NCI-H748 treated with DMSO at 0.1 percent for 48 hours (cell line): ENCODE measurements at places on chromosomes 11 and 22.

DNA sequence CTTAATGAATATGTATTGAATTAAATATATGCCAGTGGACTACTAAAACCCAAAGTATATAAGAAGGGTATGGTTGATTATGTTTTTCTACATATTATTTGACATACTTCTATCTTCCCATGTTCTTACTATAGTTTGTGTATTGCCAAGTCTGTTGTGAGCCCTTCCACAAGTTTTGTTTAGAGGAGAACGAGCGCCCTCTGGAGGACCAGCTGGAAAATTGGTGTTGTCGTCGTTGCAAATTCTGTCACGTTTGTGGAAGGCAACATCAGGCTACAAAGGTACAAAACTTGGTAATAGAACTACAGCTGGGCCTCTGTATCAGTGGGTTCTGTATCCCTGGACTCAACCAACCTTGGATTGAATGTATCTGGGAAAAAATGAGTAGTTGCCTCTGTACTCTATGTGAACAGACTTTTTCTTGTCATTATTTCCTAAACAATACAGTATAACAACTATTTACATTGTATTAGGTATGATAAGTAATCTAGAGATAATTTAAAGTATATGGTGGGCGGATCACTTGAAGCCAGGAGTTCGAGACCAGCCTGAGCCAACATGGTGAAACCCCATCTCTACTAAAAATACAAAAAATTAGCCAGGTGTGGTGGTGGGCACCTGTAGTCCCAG lies 38.7 kb upstream of the TTC36 start:
- DNase-seq = peak; percentile 38

DNA sequence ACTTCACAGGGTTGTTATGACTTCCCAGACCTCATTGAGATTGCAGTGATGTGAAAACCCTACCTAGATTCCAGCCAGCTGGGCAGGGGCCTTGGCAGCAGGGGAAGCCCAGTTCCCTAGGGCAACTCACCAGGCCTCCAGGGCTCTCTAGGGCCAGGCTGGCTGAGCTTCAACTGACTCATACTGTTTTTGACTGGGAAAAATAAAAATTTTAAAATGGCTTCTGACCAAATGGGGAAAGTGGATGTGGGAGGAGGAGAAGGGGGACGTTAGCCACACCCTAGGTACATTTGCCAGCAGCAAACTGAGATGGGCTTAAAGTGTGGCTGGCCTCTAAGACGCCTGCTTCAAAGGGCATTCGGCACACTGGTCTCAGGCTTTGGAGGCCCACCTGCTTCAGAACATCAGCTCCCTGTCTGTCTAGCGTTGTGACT lies 39.0 kb downstream of the BMAL1 start:
- no peak for DNase-seq

GRCh38 chr11:113773092-113773415 lies 438 bp downstream of the ZW10 start:
- no peak for DNase-seq

GRCh38 chr11:106621484-106621883 lies 396.8 kb downstream of the GUCY1A2 start:
- DNase-seq = no peak

DNA sequence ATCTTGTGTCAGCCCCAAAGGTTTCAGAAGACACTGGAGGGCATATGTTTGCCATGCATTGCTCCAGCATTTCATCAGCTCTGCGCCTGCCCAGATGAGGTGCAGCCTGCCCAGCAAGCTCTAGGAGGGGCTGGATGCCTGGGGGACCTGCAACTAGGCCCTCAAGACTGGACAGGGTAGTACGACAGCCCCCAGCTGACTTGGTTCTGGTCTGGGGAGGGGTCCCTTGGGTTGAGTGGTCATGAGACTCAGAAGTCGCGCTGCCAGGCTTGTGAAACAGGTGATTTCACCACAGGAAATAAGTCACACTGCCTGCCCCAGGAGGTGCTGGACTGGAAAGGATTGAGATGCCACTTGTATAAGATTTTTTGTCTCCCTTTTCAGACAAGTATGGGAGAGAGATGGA lies 23.4 kb downstream of the TPBGL start:
- DNase-seq = no peak

DNA sequence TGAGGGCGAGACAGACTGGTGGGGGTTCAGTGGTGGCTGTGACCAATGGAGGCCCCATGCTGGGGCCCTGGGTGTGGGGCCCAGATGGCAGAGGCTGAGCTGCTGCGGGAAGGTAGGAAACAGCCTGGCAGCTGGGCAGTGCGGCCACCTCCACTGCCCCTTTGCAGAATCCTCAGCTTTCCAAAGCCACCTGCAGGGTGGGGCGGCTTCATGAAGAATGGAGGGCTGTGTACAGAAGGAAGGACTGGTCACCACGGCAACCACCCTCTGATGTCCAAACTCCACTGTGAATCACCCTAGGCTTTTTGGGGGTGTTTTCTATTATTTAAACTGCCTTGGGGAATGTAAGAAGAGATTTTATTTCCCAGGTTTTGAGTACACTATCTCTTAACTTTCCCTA lies 166.3 kb upstream of the NAV2 start:
- peak; percentile 45 for DNase-seq

DNA sequence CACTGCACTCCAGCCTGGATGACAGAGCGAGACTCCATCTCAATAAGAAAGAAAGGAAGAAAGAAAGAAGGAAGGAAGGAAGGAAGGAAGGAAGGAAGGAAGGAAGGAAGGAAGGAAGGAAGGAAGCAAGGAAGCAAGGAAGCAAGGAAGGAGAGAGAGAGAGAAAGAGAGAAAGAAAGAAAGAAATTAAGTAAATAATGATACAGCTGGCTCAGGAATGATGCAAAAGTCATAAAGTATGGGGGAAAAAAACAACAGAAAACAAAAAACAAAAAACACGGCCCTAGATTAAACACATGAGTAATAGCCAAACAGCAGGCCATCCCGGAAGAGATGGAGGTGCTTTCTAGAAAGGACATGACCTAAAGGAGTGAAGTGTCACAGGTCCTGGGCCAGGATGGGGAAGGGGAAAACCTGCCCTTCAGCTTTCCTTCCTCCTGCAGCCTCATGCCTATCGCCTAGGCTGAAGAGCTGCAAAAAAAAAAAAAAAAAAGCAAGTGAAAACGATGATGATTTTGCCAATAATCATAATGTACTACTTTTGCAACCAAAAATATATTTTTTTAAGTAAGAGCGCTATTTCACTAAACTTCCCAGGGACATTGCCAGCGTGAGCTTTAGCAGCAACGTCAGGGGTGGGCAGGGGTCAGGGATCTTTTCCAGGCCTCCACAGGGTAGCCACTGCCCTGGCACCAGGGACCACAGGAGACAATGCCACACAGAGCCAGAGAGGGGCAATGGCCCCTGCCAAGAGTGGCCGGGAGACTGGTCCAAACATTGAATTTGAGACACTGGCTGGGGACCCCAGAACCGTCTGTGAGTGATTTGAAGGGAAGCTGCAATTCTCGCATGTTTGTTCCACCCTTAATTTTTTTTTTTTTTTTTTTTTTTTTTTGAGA lies 28.2 kb upstream of the TMPRSS4 start:
- no peak for DNase-seq

- DNase-seq = no peak
Measured at GRCh38 chr11:43837879-43838278, 42.8 kb upstream of the ALKBH3 start.

- DNase-seq = no peak
Measured at GRCh38 chr11:114782650-114783310, 104.5 kb downstream of the NXPE2 start.

DNA sequence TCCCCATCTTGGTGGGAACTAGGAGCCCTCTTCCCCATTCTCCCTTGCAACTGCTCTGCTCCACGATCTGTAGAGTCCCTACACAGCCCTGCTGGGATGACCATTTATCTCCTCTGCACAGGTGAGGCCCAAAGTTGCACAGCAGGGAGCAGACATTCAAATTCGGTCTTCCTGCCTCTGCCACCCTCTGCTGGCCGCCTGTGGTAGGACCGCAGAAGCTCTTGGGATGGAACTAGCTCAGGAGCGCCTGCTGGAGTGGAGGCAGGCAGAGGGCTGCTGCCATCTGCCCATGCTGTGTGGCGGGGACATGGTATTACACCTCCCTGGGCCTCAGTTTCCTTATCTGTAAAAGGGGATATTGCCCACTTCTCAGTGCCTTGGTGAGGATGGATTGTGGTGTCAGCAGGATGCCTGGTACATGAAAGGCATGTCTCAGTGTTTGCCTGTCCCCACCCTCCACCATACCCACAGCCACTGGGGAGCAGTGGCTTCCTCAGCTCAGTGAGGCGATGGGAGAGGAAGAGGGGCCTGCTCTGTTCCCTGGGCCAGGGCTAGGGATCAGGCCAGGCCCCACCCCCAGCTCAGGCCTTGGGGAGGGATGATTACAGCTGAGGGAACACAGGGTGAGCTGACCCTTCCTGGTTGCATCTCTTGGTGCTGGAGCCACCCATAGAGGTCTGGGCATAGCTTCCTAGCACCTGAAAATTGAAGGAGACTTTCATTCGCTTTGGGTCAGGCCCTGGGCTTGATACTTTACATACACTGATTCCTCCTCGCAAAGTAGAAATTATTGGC lies 11.3 kb upstream of the OMP start:
- DNase-seq = peak; percentile 29

DNA sequence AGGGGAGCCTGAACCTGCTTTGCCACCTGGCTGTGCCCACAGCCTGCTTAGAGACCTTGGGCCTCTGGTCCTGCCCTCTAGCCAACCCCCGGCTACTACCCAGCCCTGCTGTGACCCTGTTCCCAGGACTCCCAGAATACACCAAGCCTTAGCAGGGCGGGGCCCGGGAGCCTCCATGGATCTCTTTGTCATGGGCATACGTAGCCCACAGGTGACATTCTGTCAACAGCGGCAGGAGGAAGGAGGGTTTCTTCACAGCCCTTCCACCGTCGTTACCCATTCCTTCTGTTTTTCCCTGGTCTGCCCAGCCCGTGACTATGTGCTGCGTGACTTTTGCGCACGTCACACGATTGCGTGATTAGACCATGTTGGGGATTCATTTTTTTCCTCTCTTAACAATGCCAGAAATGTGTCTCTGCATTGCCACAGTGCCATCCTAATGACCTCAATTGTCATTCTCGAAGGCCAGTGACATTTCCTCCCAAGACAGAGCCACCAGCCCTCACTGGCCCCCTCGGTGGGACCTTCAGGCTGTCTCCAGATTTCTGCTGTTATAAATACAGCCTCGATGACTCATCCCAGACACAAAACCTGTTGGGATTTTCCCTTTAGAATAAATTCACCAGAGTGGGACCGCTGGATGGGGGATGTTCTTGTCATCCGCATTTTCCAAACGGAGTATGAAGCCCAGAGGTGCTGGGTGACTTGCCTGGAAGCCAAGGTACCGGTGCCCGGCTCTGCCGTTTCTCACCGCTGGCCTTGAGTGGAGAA lies 9.0 kb downstream of the SYT12 start:
- no peak for DNase-seq

DNA sequence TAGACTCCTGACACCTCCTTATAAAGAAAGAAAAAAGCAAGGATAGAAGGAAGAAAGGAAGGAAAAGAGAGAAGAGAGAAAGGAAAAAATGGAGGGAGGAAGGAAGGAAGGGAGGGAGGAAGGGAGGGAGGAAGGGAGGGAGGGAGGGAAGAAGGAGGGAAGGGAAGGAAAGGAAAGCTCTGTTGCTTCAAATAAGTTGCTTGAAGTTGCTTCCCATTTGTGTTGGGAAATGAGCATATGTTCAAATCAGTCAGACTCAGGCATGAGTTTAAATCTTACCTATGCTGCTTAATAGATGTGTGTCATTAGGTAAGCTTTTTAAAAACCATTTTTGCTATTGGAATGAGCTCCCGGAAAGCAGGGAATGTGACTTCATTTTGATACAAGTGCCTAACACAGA lies 6.6 kb upstream of the GAS2 start:
- no peak for DNase-seq

DNA sequence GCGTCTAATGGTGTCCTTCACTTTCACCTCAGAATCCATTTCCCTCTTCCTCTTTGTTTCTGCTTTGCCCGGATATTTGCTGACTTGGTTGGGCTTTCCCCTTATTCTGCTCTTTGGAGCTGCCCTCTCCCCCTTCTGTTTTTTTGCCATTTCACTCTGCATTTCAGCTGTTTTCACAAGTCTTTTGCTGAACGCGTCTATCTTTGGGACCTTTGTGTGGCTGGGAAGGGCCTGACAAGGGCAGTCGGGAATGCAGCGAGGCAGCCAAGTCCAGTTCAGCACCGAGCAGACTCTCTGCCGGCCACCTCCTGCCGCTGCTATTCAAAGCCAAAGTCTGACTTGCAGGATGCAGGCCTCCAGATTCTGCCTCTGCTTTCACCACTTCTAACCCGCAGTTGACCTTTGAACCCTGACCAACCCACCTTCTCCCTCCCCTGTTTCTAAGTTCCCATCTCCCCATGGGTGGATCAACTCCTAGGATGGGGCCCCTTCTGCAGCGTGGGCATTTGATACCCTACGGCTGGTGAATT lies 38.2 kb downstream of the FEZ1 start:
- DNase-seq = no peak

- no peak for DNase-seq
Measured at GRCh38 chr11:70127653-70128434, 49.7 kb downstream of the ANO1 start.
